ENCODE measurements at places on chromosomes 5 and 9. TPM values are rescaled to one million over a fixed set of nuclear protein-coding genes. Genes with fewer than 3 reads are reported as not detected.
A peak's percentile ranks its signal among the peaks of the same experiment; 100 is the strongest.

GRCh38 chr5:78899922-78900362 lies 85.2 kb downstream of the ARSB start:
- peak; percentile 65 for DNase-seq

DNA sequence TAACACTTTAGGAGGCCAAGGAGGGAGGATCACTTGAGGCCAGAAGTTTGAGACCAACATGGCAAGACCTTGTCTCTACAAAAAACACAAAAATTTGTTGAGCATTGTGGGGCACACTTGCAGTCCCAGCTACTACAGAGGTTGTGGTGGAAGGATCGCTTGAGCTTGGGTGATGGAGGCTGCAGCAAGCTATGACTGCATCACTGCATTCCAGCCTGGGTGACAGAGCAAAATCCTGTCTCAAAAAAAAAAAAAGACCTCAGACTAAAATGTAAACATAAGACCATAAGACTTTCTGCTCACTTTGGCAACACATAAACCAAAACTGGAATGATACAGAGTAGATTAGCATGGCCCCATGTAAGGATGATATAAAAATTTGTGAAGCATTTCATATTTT lies 24.6 kb upstream of the NANS start:
- no peak for DNase-seq

- DNase-seq = peak; percentile 51
Measured at GRCh38 chr5:116544531-116545241, 29.9 kb downstream of the SEMA6A start.

DNA sequence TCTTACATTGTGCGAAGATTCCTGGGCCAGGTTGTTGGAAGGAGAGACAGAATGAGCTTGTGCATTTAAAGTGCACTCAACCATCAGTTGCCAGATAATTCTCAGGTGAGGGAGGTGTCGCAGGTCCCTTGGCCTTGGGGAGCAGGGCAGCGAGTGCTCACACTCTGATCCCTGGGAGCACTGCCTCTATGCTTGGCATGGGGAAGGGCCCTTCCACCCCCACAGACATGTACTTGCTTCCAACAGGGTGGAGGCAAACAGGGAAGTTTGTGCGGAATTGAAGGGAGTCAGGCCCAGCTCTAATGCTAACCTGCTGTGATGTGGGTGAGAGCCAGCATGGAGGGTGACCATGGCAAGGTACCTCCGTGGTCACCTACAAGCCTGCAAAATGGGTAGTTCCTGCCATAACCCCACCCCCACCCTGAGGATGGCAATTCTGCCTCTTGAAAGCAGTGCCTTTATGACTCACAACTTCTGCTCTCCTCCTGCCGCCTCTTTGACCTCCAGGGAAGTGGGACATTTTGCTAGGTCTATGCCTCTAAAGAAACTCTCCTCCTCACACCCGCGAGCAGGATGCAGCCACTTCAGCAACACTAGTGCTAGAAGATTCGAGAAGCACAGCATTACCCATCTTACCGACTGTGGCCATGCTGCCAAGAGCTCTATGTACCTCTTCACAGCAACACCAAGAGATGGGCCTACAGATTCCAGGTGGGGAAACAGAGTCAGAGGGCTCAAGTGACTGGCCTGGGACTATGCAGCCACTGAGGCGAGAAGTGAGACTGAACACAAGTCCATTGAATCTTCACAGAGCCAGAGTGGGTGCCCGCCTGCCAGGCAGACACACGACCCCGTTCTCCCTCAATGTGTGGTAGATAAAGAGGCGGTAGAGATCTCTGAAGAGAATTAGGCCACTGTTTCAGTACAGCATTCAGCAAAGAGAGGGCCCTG lies 22.1 kb upstream of the SLC25A51 start:
- DNase-seq = no peak

DNA sequence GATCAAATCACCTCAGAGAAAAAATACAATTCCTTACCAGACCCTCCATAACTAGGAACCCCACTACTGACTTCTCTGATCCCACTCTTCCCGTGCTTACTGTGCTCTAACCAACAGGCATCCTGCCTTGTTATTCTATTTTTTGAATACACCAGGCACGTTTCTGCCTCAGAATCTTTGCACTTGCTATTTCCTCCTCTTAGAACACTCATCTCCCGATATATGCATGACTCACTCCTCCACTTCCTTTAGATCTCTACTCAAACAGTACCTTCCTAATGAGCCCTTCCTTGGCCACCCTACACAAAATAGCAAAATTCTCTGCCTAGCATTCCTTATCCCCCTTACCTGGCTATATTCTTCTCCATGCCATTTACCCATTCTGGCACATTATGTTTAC lies 43.9 kb downstream of the MAPKAP1 start:
- peak; percentile 7 for DNase-seq

- no peak for DNase-seq
Measured at GRCh38 chr9:134957945-134958227, 40.2 kb upstream of the FCN1 start.

DNA sequence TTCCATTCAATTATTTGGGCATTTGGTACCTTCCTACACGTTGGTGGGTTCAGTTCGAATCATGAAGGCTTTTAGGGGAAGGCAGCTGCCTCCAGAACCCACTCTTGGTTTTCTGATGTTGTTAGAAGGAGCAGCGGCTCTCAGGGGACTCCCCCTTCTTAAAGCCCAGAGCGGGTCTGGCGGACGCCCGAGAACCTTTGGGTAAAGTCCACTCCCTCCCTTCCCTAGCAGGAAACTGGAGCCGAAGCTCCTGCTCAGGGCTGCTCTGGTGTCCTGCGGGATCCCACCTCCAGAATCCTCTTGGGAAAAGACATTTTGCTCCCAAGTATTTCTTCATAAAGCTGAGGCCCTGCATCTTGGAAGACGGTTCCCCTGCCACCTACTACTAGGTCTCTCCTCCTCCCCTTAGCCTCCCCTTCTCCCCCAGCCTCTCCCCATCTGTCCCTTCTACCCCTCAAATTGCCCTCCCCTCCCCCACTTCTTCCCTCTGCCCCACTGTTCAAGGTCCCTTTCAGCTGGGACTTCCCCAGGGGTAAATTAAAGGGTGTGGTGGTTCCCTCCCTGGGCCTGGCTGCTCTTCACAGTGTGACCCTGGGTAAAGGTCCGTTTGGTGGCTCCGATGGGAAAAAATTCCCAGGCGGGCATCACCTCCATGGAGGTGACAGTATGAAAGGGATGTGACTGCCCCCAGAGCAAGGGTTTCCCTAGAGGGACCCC lies 9.3 kb downstream of the IRX4 start:
- DNase-seq = no peak

GRCh38 chr9:13491493-13492424 lies 212.3 kb upstream of the MPDZ start:
- peak; percentile 42 for DNase-seq

- no peak for DNase-seq
Measured at GRCh38 chr9:124015661-124016131, 4.1 kb downstream of the LHX2 start.

GRCh38 chr5:17118631-17119030 lies 98.8 kb upstream of the BASP1 start:
- peak; percentile 61 for DNase-seq

DNA sequence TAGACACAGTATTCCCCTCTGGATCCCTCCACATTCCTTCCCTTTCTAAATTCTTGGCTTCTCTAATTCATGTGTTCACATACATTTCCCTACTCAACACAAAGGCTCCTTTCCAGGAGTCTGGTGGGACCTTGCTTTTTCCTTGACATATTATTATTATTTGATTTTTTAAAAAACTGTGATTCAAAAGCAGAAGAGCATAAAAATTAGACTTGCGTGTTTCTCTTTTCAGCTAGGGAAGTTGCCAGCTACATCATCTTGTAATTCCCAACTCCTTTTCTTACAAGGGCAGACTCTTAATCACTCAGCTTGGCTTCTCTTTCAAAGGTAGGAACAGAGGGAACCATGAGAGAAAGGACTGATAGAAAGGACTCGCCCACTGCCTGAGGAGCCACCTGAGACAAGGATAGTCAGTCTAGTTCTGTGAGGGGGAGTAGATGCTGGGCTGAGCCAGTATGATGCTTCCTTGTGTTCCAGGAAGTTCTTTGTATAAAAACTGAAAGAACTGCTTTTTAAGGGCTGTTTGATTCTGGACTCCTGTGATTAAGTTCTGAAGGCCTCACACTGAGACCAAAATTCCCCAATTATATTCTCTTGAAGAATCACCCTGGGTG lies 51.0 kb upstream of the DPYSL3 start:
- peak; percentile 12 for DNase-seq

- no peak for DNase-seq
Measured at GRCh38 chr5:179680014-179680779, 637 bp downstream of the CBY3 start.

DNA sequence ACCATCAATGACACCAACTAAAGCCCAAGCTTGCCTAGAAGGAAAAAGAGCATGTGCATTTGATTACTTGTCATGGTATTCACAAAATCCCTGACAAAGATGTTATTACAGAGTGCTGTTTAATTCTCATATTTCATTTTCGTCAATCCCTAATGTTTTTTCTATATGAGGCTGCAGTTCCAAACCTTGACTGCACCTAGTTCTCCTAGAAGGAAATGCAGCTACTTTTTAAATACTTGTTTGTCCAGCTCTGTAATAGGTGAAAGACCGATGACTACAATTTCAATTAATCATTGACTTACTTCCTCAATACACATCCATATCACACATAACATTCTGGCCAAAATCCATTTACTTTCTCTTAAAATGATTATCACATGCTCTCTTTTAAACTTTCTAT lies 28.1 kb downstream of the CEMIP2 start:
- no peak for DNase-seq

- DNase-seq = no peak
Measured at GRCh38 chr5:143484601-143485000, 81.1 kb upstream of the NR3C1 start.

DNA sequence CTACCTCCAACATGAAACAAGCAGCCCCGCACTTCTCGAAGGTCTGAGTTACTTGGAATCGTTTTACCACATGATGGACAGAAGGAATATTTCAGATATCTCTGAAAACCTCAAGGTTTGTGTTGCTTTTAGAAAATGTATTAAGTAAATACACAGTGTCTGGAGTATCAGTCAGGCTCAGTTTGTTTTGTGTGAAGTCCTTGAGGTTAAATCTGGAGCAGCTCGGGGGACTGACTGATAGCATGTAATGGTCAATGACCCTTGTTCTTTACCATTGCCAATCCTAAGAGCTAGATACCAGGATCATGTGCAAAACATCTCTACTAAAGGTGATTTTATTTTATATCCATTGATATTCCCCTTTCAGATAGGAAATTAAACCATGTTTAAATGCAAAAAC lies 26.9 kb upstream of the LNPEP start:
- DNase-seq = no peak

GRCh38 chr9:70411930-70412831 lies 2.3 kb downstream of the KLF9 start:
- DNase-seq = no peak

GRCh38 chr9:15433661-15434060 lies 11.0 kb downstream of the SNAPC3 start:
- DNase-seq = no peak

DNA sequence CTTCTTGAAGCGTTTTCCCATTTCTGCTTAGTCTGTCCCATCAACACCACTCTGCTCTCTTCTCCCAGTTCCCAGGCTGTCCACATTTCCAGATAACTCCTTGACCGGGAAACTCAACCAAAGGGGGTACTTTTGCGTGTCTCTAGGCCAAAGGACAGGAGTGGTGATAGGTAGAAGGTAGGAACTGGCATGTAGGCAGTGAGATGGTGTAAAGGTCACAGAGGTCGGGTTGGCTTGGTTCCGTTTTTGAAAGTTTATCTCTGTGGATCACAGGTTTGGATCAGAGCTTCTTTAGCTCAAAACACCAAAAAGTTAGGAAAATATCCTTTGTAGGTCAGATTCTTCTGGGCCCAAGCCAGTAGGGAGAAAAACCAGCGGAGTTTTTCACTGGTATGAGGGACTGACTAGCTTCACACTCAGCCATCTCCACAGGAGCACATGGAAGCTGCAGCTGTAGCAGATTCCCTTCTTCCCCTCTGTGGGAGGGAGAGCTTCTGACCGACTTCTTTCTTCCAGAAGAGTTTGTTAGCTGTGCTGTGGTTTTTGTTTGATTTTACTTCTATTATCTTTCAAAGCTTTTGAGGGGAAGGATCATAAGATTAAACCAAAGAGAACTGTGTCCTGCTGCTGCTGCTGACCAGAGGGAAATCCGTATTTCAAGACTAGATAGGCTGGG lies 98.4 kb upstream of the DMRT1 start:
- DNase-seq = no peak

IFNK gene
- not detected for total RNA-seq

IFNA13 gene
- not detected for total RNA-seq

CBY3 gene
- not detected for total RNA-seq

DPYSL3 gene
- 26.6 TPM for total RNA-seq

SPINK4 gene
- total RNA-seq = not detected

IL4 gene
- not detected for total RNA-seq

NR5A1 gene
- total RNA-seq = not detected
